ENCODE measurements at places on chromosomes 1 and 21.

DNA sequence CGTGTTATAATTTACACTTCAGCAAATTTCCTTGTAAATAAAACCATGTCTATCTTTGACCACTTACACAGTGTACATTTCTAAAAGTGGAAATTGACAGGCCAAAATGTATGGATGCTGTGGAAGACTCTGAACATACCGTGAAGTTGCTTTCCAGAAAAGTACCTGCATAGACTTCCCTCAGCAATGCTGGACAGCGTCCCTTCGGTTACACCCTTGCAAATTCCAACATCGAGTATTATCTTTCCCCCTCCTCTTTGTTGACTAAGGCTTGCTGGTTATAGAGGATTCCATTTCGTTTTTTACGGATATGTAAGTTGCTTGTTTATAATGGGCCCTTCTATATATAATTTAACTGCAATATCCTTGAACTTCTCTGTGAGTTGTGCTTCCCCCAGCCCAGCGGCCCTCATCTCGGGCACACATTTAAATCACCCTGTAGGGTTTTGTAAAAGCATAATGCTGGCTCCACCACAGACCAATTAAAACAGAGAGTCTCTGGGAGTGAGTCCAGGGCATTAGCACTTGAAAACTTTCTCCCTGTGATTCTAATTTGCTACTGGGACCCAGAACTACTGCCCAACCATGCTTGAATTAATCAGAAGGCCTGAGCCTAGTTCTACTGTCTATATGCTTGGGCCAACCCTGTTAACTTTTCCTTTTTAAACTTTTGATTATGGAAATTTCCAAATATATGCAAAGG is 230.3 kb downstream of the GRIK3 start:
- no peak for DNase-seq

DNA sequence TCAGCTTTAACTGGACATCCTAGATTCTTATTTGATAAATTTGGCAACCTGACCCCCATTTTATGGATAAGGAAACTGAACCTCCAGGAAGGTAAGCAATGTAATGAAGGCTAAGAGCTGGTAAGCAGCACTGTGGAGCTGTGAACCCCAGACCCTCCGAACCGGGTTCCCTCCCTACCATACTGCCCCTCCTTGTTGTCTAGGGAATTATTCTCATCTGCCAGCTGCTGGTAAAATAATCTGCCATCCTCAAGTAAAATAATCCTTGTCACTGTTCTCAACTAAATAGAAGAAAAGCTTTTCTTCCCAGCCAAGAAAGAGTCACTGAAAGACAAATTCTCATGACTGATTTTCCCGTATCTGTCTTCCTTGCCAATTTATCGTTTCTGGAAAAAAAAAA is 55.8 kb upstream of the PRDX6 start:
- no peak for DNase-seq

DNA sequence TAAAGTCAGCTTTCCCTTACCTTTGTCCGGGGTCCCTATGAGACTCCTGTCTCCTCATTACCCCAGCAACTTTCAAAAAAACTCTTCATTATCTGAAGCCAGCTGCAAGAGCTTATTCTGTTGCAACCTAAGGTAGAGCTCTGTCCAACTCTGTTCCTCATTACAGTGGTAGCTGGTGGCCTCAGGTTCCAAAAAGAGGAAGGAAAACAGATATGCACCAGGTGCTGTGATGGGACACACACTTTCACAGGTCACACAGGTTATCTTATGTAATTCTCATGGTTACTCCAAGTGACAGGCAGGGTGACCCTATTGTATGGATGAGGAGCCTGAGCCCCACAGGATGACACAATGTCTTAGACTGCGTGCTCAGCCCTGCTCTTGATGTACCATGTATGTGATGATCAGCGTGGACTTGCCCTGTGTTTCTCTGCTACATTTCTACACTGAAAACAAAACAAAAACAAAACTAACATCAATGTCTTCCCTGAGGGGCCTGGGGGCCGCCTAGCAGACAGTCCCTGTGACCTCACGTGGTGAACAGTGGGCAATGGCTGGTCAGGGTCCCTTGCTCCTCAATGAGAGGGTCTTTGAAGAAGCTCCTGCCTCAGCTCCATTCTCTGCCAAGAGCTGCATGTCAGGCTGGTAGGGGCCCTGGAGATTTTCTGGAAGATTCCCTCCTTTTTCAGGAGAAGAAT is 9.7 kb upstream of the TENT5C start:
- no peak for DNase-seq

GRCh38 chr1:165539306-165539705 is 4.5 kb upstream of the LRRC52 start:
- no peak for DNase-seq

DNA sequence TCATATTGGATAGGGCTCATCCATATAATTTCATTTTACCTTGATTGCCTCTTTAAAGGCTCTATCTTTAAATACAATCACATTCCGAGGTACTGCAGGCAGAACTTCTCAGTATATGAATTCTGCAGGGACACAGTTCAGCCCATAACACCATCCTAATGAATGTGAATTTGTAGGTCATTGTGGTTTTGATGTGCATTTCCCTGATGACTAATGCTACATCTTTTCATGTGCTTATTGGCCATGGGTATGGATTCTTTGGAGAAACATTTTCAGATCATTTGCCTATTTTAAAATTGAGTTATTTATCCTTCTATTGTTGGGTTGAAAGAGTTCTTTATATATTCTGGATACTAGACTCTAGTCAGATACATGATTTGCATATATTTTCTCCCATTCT is 9.6 kb upstream of the RPS6KC1 start:
- peak; percentile 40 for DNase-seq

- DNase-seq = no peak
These were observed 37.7 kb upstream of the ASPM start for GRCh38 chr1:197184190-197184589.

DNA sequence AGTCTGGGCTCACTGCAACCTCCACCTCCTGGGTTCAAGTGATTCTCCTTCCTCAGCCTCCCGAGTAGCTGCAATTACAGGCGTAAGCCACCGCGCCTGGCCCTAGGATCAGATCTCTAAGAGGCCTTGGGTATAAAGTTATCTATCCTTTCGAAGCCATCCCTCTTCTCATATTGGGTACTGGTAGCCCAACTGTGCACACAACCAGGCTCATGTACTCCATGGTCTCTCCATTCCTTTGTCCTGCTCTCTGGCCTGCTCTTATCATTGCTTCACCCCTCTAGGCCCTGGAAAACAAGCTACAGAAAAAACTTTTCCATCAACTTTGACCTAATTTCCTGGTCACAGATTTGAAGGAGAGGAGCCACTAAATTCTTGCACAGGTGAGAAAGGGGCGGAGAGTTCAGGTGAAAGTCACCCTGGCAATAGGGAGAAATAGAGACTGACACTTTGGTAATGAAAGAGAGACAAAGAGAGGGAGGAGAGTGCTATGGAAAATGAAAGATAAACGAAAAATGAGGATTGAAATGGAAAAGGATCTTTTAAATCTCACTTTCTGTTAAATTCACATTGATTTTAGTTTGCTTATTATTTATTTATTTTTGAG is 6.0 kb downstream of the TXNIP start:
- no peak for DNase-seq

GRCh38 chr1:101379950-101380349 is 143.1 kb downstream of the S1PR1 start:
- DNase-seq = no peak

DNA sequence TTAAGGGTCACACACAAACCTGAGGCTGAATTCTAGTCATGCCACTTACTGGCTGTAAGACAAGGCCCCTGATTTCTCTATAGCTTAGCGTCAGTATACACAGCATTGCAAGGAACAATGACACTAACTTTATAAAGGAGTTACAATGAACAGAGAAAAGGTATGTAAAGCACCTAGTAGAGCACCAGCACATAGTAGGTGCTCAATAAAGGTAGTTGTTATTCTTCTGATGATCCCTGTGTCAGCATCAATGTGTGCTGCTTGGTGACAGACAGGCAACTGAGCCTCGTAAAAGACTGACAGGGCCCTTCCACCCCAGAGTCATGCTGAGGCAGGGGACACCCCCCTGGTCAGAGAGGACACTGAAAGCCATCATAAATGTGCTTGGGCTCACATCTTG is 43.2 kb downstream of the GRHL3 start:
- no peak for DNase-seq

GRCh38 chr1:212700892-212701819 is 1.5 kb upstream of the BATF3 start:
- DNase-seq = no peak

DNA sequence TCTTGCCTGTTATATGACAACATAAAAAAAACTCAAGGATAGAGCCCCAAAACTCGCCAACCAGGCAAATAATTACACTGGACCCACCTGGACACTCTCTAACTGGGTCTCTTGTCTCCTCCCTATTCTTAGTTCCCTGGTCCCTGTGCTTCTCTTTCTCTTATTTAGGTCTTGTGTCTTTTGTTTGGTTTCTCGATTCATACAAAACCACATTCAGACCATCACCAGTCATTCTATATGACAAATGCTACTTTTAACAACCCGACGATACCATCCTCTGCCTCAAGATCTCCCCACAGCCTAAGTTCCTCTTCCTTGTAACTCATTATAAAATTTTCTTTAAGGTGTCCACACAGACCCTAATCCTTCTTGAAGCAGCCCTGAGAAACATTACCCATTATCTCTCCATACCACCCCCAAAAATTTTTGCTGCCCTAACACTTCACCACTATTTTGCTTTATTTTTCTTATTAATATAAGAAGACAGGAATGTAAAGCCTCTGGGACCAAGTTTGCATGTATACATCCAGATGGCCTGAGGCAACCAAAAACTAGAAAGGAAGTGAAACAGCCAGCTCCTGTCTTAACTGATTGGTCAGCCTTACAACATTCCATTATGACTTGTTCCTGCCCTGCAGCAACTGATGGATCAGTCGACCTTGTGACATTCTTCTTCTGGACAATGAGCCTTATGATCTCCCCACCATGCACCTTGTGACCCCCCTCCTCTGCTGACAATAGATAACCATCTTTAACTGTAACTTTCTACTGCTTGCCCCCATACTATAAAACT is 638.2 kb downstream of the AMY1C start:
- DNase-seq = no peak

DNA sequence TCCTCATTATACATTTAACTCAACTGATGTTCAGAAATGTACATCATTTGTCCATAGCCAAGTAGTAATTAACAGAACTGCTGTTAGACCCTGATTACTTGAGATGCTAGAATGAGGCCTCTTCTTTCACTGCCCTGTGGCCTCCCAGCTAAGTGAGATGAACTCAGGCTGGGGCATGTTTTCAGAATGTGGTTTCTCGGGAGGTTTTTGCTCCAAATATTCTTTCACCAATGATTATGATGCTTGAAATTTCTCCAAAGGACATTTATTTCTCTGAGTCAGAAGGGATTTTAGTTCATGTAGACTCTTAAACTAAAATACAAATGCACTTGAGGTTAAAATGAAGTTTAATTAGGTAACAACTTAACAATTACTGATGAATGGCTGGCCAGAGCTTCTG is 34.6 kb upstream of the ADAMTS5 start:
- no peak for DNase-seq

DNA sequence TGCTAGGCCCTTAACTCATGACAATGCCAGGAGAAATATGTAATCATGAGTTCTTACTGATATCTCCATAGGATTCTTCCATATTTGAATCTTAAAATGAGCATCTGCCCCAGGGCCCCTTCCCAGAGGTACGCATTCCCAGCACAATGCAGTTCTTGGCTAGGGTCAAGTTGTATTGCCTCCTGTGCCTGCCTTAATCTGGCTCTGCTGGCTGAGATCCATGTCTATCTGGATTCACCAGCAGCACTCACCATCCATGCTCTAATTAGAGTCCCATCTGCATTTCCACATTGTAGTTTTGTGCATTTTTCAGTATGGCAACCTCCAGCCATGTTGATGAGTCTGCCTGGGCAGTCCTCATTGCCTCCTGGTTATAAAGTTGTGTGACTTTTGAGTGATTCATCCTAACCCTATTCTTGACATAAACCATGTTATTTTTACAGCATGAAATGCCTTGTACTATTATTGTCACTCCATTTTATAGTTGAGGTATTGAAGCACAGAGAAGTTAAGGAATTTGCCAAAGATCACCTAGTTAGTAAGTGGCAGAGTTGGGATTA is 55.9 kb downstream of the CAMSAP2 start:
- no peak for DNase-seq

GRCh38 chr21:31455506-31455905 is 111.4 kb upstream of the TIAM1 start:
- no peak for DNase-seq

DNA sequence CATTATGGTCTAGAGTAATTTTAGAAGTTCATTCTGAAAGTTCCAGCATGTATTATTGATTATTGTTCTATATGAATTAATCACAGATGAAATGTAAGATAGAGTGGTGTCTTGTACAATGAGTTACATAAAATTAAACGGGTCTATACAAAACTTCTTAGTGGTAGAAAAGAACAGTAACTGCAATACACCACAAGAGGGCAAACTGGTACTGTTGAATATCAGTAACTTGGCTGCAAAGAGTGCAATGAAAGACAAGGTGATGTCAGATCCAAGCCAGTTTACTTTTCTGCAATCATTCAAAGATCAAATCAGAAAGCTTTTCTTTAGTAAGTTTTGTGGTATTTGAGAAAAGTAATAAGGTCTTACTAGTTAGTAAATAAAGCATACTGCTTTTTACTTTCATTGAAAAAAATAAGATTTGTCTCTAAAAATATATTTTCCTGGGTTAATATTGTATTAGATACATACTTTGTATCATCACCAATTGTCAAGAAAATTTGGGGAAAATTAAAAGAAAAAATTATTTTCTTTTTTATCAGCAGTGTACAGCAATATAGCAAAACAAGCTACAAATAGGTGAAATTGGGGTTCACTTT is 66.4 kb upstream of the BTG3 start:
- DNase-seq = peak; percentile 33

DNA sequence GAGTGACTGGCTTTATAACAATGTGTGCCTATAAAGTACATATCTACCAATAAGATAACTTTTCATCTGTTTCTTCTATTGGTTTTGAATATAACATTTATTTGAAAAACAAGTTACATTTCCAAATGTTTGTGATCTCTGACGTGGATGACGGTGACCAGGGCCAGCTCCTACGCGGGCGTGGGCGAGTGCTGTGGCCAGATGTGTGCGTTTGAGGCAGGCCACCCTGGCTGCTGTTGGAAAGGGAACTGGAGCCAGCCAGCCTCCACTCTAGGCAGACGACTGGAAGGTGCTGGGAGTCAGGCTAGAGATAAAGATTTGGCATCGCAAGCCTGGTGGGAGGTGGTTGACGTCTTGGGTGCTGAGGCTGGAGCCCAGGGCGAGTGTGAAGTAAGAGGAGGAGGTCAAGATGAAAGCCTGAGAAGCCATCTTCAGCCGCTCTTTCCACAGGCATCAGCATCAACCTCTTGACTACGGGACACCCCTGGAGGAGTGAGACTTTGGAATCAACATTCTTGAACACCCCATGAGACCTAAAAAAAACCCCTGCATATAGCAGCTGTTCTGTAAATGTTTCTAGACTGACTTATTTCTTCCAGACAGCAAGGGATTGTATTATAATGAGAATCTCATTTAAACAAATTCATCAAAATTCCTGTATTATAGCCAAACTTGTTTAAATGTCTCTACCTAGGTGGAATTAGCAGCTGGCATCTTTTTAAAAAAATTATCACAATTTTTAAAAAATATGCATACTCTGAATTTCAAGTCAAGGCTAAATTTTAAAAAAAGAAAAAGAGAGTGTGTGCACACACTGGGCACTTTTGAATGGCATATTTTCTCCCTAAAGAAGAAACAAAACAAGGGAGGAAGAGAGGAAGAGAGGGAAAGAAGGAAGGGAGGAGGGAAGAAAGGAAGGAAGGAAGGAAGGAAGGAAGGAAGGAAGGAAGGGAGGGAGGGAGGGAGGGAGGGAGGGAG is 112.5 kb upstream of the SLC44A3 start:
- DNase-seq = no peak
